ENCODE measurements at places on chromosomes 7 and 10.

DNA sequence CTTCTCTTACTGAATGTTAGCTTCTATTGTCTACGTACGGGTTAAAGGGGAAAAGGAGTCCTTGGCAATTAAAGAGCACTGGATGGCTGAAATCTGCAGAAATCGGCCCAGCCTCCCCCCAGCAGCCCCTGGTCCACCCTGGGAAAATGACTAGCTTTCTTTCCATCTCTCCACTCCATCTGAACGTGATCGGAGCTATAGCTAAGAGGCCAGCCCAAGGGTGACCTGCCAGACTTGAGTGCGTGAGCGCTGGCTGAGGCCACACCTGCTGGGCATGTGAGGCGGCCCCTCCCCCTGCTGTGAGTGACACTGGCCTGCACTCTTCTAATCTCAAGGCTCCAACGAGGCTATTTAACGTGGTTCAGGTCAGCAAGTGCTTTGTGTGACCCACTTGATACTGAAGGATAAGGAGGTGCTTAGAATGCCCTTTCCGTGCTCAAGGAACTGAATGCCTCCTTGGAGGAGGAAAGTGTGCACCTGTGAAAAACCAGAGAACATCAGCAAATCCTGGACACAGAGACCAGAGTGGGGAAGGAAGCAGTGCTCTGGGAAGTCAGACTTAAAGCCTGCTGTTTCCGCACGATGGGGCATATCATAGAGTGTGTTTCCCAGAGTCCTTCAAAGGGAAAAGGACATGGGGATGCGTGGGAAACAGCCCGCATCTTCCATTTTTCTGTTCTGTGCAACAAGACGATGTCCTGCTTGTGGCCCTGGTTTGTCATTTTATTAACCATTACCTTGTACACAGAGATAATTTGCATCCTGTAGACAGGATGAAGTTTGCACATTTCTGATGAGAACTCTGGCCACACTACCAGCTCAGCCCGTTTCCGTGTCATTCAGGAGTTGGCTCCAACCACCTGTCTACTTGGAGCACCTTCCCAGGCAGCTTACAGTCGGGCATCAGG, 12.5 kb upstream of the MNX1 start:
- no peak for DNase-seq

DNA sequence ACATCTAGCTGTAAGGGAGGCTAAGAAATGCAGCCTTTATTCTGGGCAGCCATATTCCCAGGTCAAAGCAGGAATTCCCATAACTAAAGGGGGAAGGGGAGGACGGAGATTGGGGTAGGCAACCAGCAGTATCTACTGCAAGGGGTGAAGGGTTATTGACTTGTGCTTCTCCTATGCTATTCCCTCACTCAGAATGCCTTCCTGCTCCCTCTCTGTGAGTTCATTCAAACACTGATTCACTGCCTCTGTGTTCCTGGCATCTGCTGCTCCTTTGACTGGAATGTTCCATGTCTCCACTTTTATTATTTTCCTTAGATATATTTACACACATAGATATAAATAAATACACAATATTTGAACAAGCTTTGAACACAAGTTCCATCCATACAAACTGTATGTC, 11.1 kb downstream of the HTR7 start:
- no peak for DNase-seq

DNA sequence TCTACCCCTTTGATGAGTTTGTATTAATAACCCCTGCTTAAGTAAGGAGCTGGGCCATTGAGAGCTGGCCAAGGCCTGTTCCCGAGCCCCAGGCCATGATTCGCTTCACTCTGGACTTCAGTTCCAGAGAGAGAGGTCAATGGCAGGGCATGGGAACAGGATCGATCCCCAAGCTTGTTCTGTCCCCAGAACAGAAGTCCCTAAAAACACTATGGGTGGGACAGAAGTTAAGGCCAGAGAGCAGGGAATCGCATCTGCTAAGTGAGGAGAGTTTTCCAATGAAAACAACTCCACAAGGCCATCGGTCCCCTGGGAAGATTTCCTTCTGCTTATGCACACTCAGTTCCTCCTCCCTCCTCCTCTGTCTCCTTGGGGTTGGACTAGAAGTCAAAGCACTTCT, 159.6 kb downstream of the LSM5 start:
- DNase-seq, result no peak

DNA sequence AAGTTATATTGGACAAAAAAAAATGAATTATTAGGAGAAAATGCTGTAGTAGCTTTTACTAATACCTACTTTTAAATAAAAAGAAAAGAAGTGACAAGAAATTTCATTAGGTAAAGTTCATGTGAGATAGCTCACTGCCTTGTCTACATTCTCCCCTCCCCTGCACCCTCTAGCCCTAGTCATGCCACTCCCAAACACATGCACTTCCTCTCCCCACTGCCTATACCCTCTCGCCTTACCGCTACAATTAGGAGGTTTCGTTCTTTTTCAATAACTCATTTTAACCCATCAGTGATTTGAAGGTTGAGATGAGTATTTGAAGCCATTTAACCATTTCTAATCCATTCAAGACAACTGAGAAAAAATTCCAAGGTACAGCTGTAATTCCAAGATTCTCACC, 75.3 kb downstream of the HIBADH start:
- DNase-seq, result no peak

DNA sequence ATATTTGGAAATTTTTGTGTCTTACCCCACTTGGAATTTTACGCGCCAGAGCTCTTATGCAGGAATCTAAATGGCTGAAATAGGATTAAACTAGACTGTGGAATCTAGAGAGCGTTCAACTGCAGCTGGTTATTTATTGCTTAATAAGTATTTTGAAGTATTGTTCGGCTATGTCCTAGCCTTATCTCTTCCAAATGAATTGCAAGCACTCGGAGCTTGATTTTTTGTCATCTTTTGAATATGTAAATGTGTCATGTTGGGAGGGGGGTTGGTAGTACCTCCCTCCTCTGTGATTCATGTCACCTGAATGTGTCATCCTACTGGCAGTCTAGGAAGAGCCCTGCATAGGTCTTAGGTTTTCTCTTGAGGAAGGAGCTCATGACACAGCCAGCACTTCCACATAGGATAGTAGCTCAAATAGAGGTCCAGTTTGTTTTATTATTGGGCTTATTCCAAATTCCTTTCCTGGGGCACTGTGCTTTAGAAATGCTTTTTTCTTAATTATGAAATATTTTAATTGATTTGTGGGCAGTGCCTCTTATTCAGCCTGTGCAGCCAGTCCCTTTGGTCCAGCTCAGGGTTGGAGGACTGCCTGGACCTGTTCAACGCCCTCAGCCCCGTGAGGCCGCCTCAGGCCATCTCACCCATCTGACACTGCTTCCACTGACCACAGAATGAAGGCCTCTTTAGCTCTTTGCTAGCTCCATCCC, 22.5 kb upstream of the TRIL start:
- no peak for DNase-seq

Data from amniotic stem cell (primary cell).